ENCODE measurements at places on chromosomes 2 and 18.
A peak's percentile ranks its signal among the peaks of the same experiment; 100 is the strongest.

GRCh38 chr2:12712881-12713280, 3.9 kb upstream of the TRIB2 start:
- DNase-seq = no peak

DNA sequence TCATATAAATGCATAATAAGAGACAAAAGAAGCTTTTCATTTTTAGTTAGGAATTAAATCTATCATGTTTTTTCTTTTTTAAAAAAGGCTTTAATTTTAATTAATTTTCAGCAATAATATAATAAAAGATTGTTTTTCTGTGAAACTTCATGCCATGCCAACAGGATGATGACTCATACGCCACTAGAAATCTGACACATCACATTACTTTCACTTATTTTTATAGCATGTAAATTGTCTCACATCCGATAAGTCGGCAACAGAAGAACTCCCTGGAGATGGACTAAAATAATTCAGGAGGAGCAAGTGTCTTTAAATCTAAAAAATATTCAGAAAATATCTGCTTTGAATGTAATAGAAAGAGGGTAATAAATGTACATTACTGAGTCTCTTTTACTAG, 1024.2 kb upstream of the ACVR2A start:
- peak; percentile 41 for DNase-seq

DNA sequence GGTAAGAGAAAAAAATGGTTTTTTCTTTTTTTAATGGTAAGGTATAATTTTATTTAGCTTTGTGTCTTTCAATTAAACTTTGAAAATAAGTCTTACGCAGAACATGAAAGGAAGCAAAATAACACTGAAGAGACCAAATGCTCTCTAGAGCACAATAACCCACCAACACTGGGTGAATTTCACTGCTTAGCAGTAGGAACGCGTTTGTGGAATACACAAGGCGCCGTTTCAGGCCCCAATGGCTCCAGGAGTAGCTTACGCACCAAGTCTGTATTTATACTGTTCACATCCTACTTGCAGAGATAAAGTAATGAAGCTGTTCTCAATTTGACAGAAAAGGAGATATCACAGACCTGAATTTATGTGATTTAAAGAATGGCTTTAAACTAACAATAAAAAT, 23.5 kb downstream of the RPL31 start:
- DNase-seq = no peak

DNA sequence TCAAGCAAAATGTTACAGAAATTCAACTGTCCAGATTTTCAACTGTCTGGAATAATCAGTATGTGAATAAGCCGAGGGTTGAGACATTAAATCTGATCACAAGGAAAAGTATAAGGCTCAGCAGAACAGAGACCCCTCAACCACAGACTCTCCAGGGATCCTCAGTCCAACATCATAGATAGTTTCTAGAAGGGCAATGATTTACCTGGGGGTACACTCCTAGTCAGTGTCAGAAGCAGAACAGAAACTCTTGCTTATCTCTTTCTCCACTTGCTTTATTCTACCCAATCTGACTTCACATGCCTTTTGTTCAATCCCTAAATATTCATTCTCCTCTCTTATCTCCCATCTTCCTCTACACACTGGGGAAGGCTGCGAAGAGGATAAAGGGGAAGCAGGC, 36.4 kb downstream of the ICOS start:
- DNase-seq = no peak

DNA sequence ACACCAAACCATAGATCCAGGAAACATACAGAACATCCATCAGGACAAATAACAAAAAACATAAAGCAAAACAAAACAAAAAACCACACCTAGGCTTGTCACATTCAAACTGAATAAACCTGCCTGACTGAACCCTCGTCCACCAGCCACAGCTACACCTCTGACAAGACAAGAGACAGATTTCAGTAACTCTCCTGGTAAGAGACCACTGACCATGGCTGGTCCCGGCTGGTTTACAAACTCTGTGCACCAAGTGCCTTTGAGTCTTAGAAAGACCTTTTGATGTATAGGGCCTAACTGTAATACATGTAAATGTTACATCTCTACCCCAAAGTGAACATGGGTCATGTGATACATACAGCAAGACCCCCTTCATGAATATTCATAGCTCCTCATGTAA, 4.8 kb upstream of the SLC66A2 start:
- DNase-seq = no peak

- no peak for DNase-seq
Measured at GRCh38 chr2:224283466-224283965, 118.4 kb downstream of the FAM124B start.

DNA sequence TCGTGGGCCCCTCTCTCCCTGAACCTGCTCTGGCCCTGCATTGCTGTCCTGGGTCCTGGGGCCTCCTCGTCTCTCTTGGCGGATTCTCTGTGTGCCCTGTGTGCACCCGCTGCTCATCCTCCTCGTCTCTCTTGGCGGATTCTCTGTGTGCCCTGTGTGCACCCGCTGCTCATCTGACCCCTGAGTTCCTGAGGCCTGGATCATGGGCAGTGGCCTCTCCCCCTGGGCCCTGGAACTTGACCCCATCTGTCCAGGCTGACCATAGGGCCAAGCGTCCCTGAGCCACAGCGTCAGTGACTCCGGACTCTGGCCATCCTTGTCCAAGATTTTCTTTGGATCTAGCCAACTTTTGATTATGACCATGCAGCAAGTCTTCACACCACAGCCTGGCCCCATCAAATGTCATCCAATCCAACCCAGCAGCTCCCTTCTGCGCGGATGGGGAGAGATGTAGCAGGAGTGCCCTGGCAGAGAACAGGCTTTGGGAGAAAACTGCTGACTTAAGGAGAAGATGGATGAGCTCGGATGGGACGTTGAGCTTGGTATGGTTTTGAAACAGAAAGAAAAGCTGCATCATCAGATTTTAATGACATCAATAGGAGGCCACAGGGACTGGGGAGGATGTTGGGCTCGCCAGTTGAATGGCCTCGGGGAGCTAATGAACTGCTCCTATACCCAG, 455.1 kb upstream of the HS6ST1 start:
- DNase-seq = no peak

- DNase-seq = peak; percentile 85
Measured at GRCh38 chr2:207311316-207312005, 145.7 kb upstream of the KLF7 start.

GRCh38 chr2:45614330-45614729, 3.3 kb upstream of the SRBD1 start:
- no peak for DNase-seq

- no peak for DNase-seq
Measured at GRCh38 chr2:42139101-42139500, 30.1 kb upstream of the EML4 start.

DNA sequence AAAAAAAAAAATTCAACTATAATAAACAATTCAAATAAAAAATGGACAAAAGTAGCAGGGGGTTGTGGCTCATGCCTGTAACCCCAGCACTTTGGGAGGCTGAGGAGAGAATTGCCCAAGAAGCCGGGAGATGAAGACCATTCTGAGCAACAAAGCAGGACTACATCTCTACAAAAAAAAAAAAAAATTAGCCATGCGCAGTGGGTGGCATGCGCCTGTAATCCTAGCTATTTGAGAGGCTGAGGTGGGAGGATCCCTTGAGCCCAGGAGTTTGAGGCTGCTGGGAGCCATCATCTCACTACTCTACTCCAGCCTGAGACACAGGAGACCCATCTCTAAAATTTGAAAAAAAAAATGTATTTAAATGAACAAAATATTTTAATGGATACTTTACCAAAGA, 4.4 kb upstream of the CACNB4 start:
- no peak for DNase-seq

GRCh38 chr2:156481312-156481711, 45.1 kb downstream of the GPD2 start:
- no peak for DNase-seq

DNA sequence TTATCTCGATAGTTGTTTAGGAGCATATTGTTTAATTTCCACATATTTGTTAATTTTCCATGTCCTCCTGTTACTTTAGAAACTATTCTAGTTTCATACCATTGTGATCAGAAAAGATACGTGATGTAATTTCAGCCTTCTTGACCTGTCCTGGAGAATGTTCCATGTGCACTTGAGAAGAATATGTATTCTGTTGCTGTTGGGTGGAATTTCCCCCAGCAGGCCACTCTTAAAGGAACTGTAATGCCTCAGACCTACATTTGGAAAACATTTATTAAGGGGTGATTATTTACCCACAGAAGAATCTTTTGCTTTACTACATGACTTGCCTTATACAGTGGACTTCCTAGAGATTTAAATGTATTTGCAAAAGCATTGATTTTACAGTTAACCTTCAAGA, 55.5 kb downstream of the LIMS1 start:
- no peak for DNase-seq

DNA sequence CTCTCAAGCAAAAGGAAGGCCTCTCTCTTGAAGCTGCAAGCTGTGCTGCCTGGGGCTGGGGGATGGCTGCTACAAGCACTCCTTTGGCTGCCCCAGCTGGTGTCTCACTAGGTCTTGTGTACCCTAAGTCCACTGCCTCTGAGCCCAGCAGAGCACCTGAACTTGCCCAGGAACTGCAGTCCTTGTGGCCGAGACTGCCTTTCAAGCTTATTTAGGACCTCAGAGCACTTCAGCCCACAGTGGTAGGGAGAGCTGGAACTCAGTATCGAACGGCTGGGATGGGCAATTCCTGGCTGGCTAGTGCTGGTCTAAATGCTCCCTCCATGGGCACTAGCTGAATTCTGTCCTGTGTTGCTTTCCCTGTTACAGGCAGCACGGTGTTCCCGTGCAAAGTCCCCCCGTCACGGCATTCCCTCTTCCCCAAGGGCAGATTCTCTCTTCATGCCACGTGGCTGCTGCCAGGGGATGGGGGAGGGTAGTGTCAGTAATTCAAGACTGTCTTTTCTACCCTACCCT, 25.9 kb downstream of the STPG4 start:
- DNase-seq = no peak
